ENCODE measurements at places on chromosomes 7 and 10. TPM values are rescaled to one million over a fixed set of nuclear protein-coding genes. Genes with fewer than 3 reads are reported as not detected.

- DNase-seq: no peak
Measured at GRCh38 chr10:32373031-32373430, 26.1 kb upstream of the EPC1 start.

DENND2A gene
- polyA plus RNA-seq: 41.2 TPM

DNA sequence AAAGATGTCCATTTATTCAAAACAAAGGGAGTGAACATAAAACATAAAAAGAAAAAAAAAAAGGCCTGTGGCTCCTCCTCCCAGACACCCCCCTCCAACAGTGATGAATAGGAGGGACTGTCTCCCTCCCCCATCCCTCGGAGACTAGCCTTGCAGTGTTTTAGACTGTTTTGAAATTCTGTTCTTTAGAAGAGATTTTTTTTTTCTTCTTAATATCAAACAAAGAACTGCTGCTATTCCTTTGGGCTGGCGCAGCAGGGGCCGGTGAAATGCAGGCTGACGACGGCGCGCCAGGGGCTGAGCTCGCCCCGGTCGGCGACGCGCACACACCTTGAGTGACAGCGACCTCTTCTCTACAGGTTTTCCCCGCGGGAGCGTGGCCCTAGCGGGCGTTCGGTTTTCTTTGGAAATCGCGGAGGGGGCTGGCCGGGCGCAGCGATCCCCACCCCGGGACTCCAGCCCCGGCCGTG is at the start of gene LANCL2:
Gene LANCL2, plus strand, starts transcription at position 133 of the 470 bp plus-strand sequence. CDS start 689 bp downstream, outside the sequence.
- DNase-seq: peak; percentile 37

GRCh38 chr7:44292420-44292817 is 33.0 kb downstream of the CAMK2B start:
- no peak for DNase-seq

NXPH1 gene
- polyA plus RNA-seq: not detected

GRCh38 chr10:1483246-1483645 is 254.1 kb downstream of the ADARB2 start:
- DNase-seq: no peak

DNA sequence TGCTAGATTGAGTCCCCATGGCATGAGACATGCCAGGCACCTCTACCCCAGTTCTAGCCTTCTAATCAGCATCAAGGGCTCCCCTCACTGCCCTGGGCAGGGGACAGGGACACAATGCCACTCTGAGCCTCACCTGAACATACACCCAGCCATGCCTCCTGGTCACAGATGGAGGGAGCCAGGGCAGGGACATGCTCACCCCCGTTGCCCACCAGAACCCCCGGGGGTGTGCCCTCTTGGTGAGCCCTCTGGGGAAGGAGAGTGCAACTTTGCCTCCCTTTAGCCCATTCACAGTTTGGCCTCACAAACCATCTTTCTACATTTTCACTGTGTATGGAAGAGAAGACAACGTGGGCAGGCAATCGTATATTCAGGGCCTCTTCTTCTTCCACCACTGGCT is 167.2 kb downstream of the LCOR start:
- no peak for DNase-seq

COL17A1 gene
- polyA plus RNA-seq: 1.3 TPM

- no peak for DNase-seq
Measured at GRCh38 chr7:72925546-72926120, 738 bp downstream of the POM121 start.

- DNase-seq: no peak
Measured at GRCh38 chr10:84201244-84201606, 6.9 kb downstream of the CDHR1 start.

GIMAP8 gene
- 7.3 TPM for polyA plus RNA-seq

Measured in hindlimb muscle (tissue), 1 donor.